Fibroblast of skin of left quadriceps (primary cell): ENCODE measurements at places on chromosomes 11 and 22.

- no peak for DNase-seq
Measured at GRCh38 chr11:69689484-69690319, 14.1 kb downstream of the FGF19 start.

GRCh38 chr11:11471201-11471600 lies 118.2 kb upstream of the CSNK2A3 start:
- no peak for DNase-seq

DNA sequence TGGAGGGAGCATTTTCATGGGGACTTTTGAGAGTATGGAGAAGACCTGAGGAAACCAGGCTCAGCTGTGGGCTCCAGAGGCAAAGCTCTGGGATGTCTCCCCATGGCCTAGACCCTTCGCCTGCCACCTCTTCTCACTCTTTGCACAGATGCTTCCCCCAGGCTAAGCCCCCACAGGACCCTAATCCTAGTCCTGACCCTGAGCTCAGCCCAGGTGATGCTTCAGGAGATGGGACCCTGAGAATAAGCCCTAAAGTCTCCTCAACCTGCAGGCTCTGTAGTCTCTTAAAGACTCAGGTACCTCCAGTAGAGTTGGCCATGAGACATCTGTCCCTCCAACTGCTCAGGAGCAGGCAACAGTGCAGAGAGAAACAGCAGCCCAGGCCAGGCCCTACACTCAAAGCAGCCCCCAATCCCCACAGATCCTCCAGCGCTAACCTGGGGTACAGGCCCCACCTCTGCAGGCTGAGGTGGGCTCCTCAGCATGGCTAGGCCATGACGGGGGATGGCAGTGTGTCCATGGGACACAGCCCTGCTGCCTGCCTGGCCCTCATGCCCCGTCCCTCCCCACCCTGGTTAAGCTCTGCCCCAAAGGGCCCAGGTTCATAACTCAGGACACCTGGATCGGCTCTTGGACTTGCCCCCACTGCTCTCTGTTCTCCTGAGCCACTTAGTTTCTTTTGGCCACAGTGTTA lies 39.4 kb downstream of the GGTLC2 start:
- no peak for DNase-seq

DNA sequence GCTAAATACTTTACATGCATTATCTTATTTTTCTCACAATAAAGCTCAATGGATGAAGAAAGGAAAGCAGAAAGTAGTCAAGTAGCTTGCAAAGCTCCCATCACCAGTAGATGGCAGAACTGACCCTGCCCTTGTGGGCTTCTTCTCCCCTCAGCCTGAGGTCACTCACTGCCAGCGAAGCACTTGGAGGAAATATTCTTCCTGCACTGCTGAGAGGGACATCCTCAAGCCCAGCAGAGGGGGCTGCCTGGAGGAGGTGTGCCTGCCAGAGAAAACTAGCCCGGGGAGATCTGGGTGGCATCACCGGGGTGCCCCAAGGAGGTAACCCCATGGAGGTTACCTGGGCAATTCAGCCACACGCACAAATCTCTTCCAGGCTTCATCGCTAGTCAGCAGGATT lies 6.6 kb downstream of the APOL4 start:
- DNase-seq = peak; percentile 55

- DNase-seq = no peak
Measured at GRCh38 chr11:19947537-19948114, 212.6 kb downstream of the DBX1 start.

GRCh38 chr22:31139866-31140716 lies at the start of gene PLA2G3:
TSS of gene PLA2G3 (minus strand) at chr22:31140508. CDS start at chr22:31140354, 154 bp downstream.
- DNase-seq = peak; percentile 14

- no peak for DNase-seq
Measured at GRCh38 chr11:47047972-47048371, 111.4 kb downstream of the CSTPP1 start.

DNA sequence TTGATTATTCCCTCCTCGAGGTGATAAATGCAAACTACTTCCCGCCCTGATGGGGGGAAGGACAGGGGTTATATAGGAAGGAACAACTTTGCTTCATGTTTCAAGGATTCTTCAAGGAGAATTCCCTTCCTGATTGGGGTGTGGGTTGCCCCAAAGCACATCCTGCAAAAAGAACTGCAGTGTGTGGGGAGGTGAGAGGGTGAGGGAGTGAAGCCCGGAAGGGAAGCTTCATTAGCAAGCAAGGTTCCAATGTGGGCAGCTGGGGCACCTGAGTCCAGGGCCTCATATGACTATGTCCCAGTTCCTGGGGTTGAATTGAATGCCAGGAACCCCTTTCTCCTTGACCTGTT lies 326.0 kb downstream of the MN1 start:
- DNase-seq = no peak

GRCh38 chr11:85813721-85814120 lies 2.8 kb upstream of the SYTL2 start:
- DNase-seq = no peak

DNA sequence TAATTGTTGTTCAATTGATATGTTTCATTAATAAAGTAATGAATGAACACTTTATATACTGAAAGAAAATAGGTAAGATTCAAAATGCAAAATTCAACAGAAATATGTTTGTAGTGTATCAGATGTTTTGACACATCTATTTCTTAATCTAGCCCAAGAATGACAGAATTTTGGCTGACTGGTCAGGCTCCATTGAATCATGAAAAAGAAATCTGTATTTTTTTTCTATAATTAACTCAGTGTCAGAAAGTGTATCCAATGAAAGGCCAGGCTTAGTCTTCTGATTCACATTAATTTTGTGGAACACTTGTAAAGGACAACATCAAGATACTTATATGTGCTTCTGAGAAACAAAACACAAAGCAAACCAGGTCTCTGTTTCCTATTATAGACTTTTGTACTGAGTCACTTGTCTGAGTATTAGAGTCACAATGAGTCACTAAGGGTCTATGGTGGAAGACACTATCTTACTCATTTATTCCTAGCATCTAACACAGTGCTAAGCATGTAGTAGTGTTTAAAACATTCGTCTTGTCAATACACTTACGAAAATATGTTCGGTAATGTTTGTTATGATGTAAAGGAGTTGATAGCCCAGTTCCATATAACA lies 297.7 kb upstream of the CCDC90B start:
- DNase-seq = peak; percentile 36

GRCh38 chr11:106421676-106422292 lies 344.3 kb downstream of the AASDHPPT start:
- DNase-seq = peak; percentile 30

DNA sequence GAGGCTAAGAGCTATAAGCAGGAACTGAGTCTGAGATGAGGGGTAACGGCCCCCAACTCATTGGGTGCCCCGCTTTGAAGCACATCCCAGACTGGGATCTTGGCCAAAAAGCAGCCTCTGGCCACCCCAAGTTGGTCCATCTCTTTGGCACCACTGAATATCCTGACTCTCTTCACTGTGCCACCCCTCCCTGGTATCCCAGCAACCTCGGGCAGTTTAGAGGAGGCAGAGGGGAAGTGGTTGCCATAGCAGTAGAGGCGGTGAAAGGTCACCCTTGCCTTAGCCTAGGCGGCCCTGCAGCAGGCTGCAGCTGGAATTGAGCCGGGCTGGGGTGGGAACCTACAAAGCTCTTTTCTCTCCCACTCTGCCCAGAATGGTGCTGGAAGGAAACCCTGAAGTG lies 1.1 kb downstream of the PELI3 start:
- DNase-seq = no peak

GRCh38 chr11:11659567-11660362 lies 38.0 kb upstream of the GALNT18 start:
- DNase-seq = no peak

DNA sequence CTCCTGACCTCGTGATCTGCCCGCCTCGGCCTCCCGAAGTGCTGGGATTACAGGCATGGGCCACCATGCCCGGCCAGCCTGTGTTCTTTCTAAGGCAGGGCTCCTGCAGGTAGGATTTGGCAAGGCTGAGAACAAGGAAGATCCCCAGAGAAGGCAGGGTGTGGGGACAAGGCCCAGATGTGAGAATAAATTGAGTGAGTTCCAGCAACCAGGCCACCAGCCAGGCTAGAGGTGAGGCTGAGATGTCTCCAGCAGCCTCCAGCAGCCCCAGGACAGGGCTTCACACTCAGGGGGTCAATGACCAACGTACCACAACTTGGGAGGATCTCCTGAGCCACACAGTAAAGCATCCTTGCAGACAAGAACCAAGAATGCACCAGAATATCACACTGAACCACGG lies 75.1 kb downstream of the BUD13 start:
- no peak for DNase-seq

DNA sequence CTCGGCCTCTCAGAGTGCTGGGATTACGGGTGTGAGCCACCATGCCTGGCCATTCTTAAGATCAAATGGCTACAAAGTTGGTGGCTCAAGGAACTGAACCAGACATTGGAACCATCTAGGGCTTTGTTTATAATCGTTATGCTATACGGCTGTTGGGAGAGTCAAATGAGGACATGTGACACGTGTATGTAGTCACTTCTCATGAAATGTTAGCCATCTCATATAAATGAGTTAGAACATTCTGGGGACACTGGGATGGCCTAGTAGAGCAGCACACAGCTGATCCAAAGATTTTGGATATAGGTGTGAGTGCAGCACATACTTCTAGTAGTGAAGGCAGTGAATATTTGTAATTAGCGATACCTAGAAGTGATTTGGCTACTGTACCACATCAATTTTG lies 6.6 kb upstream of the RBM4 start:
- DNase-seq = no peak

DNA sequence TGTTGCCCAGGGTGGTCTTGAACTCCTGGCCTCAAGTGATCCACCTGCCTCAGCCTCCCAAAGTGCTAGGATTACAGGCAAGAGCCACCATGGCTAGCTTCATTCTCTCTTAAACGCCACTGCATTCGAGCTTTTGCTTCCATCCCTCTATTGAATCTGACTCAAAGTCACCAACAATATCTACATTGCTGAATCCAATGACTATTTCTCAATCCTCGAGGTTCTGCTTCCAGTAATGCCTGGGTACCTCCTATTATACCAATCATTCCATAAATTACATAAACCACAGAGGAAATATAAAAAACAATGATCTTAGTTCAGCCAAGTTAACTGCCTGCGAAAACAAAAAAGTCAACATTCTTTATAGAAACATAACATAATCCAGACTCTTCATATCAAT lies 11.9 kb upstream of the NXF1 start:
- no peak for DNase-seq

DNA sequence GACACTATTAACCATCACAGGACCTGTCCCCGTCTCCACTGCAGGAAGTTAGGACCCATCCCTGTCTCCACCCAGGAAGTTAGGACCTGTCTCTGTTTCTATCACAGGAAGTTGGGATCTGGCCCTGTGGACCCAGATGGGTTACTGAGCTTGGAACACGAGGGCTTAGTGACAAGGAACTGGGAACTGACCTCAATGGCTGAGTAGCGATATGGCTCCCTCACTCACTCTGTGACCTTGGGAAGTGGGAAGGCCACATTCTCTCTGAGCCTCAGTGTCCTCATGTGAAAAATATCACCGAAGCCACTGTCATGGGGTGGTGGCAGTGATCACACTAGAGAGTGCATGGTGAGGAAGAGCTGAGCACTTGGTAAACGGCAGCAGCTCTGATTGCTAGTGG lies 59.4 kb downstream of the FBLN1 start:
- DNase-seq = no peak

- DNase-seq = no peak
Measured at GRCh38 chr11:132866783-132867545, 665.3 kb downstream of the OPCML start.

DNA sequence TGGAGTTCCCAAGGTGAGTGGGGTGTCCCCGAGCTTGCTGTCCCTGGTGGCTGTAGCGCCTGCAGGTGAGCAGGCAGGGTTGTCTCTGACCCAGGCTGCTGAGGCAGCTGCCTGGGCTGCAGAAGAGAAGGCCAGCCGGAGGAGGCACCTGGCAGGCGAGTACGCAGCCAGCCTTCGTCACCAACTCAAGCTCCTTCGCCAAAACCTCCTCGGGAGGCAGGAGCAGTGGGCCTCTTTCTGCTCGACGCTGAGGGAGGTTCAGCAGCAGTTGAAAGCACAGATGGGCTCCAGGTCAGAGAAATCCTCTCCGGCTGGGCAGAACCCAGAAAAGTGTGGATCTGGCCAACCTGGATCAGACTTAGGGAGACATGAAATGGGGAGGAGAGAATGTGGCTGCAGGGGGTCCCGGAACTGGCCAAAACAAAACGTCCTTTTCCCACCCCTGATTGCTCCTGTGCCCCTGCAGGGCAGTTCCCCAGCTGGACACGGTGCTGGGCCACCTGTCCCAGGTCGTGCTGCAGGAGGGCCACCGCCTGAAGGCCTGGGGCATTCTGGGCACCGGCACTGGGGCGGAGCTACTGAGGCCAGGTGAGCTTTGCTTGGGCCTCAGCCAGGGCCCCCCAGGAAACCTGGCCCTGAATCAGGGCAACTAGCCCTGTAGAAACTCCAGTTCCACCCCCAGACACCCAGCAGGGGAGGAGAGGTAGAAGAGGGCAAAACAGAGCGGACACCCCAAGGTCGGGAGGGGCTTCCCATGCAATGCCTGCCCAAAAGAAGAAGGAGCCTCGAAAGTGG lies 56.7 kb downstream of the BTG4 start:
- DNase-seq = no peak

- DNase-seq = no peak
Measured at GRCh38 chr11:76558891-76559290, 111.7 kb downstream of the LRRC32 start.

- no peak for DNase-seq
Measured at GRCh38 chr11:9176550-9176949, 85.2 kb upstream of the SCUBE2 start.

DNA sequence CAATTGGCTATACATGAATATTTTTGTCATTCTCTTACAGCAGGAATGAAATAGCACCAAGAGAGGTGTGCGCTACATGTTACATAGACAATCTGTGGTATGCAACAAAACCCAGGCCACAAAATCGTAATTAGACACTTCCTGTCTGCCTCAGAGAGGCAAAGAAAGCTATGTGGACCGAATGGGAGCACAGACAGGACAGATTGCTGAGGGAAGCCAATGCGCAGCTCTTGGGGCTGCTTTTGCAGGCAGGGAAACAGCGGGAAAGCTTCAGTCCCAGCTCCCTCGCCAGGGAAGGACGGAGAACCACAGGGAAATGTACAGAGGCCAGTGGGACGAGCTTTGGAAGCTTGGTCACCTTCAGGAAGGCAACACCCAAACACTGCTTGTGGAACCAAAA lies 40.9 kb downstream of the SERPINH1 start:
- peak; percentile 42 for DNase-seq

DNA sequence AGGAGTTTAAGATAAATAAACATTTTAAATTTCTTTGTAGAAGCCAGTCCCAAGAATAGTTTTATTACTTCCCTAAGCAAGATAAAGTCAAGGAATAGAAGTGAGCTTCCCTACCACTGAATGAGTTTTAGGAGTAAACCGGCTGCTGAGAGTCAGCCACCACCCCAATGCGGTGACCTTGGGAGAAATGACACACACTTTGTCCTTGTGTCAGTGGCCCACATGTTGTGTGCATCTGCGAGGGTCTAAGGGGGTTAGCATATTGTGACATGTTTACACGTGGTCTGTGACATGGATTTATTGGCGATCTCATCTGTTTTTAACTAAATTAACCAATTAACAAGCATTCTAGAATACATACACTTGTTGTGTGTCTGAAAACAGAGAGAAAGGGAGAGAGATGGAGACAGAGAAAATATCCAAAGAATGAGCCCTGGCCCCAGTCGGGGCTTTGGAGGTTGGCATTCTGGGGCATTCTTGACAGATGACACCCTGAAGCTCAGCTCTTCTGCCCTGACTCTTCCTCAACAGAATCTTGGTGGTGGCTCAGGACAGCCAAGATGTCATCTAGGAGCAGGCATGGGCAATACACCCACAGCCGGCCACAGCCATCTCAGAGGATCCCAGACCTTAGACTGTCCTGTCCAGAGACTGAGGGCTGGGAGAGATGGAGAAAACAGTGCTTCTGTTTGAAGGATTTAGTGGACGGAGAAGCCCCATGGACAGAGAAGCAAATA lies 29.7 kb upstream of the TMPRSS4 start:
- DNase-seq = no peak
